ENCODE measurements at places on chromosomes 3 and 15. TPM values are rescaled to one million over a fixed set of nuclear protein-coding genes. Genes with fewer than 3 reads are reported as not detected.

DNA sequence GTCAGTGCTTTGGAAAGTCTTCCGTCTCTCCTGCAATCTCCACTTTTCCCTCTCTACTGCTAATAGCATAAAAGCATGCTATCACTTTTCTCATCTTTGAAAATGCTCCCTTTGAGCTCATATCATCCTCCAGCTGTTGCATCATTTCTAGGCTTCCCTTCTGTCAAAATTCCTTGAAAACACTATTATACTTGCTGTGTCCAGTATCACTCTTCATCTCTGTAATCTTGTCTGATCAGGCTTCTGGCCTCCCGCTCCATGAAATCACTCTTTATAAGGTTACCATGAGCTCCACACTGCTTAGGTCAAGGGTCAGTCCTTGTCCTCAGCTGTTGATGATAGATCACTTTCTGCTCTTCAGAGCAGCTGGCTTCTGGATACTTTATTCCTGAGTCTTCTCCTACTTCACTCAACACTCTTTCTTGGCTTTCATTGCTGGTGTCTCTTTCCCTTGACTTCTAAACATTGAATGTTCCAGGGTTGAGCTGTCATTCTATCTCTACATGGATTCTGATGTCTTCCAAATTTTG, 50.9 kb upstream of the SPTSSB start:
- DNase-seq = no peak
- no peaks in the 10 kb centered on the region for H3K27me3 ChIP-seq
- H3K27ac ChIP-seq = peak overlapping the region; percentile 35
- peaks cover 8% of the 10 kb centered on the region for H3K4me1 ChIP-seq
- no peaks in the 10 kb centered on the region for H3K36me3 ChIP-seq

GRCh38 chr3:156445117-156446090, 109.5 kb downstream of the SSR3 start:
- no peak for DNase-seq
- no peaks in the 10 kb centered on the region for H3K4me1 ChIP-seq
- H3K27me3 ChIP-seq = no peaks in the 10 kb centered on the region

The CFAP92 gene
- total RNA-seq = 0.53 TPM

DNA sequence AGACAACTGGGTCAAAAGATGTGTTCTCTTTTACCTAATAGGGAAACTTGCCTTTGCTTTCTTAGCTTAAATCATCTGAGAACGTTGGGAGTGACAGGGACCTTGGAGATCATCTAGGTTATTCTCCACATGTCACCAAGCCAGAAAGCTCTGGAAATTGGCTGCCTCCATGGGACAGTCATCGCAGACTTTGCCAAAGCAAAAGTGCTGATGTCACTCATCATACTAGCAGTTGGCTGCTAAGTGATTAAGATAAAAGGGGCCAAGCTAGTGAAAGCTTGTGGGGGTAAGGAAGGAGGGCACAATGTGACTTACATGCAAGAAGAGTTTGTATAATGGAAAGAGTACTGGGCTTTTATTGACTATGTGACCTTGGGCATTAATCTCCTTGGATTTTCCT, 198.0 kb upstream of the PFN2 start:
- DNase-seq = peak; percentile 40
- H3K4me3 ChIP-seq = no peak overlapping the region
- H3K27ac ChIP-seq = no peak overlapping the region
- no peaks in the 10 kb centered on the region for H3K27me3 ChIP-seq

DNA sequence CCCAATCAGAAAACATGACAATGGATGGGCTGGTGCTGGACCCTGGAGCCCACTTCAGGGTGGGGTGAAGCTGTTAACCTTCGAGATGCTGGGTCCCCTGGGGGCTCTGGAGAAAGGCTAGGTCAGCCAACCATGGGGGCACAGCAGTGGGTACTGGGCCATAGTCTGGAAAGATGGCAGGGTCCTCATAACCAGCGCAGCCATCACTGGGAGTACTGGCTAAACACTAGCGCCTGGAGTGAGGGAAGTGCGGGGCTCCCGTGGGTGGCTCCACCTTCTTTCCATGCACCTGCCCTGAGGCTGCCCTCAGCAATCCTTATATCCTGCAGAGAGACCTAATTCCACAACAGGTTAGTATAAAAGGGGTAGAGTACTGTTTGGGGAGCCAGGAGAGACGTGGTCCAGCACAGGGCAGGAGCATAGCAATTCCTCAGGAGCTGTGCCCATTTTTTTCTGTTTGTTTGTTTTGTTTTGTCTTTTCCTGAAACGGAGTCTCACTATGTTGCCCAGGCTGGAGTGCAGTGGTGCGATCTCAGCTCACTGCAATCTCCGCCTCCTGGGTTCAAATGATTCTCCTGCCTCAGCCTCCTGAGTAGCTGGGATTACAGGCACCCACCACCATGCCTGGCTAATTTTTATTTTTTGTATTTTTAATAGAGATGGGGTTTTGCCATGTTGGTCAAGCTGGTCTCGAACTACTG, 122.6 kb upstream of the MEF2A start:
- no peak for DNase-seq
- no peaks in the 10 kb centered on the region for H3K36me3 ChIP-seq
- no peaks in the 10 kb centered on the region for H3K27me3 ChIP-seq
- H3K4me1 ChIP-seq = peaks cover 7% of the 10 kb centered on the region
- H3K4me3 ChIP-seq = no peak overlapping the region

The TTLL13 gene
- total RNA-seq = 0.21 TPM

DNA sequence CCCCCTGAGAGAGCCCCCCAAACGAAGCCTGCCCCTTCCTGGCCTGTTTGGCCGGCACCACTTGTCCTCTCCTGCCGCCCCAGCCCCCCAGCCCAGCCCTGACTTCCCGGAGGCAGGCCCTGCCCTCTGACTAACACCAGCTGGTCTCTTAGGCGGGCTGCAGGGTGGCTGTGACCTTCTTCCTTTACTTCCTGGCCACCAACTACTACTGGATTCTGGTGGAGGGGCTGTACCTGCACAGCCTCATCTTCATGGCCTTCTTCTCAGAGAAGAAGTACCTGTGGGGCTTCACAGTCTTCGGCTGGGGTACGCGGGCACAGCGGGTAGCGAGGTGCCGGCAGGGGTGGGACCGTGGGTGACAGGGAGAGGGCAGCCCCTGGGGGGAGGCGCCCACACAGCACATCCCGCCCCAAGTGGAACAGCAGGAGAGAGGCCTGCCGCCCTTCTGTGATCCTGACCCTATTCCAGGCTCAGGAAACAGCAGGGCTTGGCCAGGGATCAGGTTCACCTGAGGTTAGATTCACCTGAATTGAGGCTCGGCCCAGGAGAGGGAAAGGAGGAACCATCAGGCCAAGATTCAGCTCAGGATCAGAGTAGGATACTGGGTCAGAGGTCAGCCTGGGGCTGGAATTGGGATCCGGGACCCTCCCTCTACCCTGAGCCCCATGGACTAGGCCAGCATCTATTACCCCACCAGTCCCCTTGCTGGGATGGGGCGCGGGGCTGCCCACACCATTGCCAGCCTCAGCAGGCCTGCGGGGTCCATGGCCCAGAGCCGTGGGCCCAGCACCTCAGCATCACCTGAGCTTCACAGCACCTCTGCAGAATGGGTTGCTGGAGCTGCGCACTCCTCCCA, 21.9 kb downstream of the PTH1R start:
- H3K36me3 ChIP-seq = no peaks in the 10 kb centered on the region
- H3K4me3 ChIP-seq = no peak overlapping the region
- H3K27ac ChIP-seq = no peak overlapping the region
- no peak for DNase-seq
- no peaks in the 10 kb centered on the region for H3K27me3 ChIP-seq

- H3K27ac ChIP-seq = peak overlapping the region; percentile 86
- no peak overlapping the region for H3K4me3 ChIP-seq
- H3K36me3 ChIP-seq = peaks cover 18% of the 10 kb centered on the region
- H3K4me1 ChIP-seq = peaks cover 45% of the 10 kb centered on the region
Measured at GRCh38 chr3:187274977-187275338, 16.6 kb downstream of the MASP1 start.

The ADIPOQ gene
- not detected for total RNA-seq

The RPL22L1 gene
- 49.2 TPM for total RNA-seq

DNA sequence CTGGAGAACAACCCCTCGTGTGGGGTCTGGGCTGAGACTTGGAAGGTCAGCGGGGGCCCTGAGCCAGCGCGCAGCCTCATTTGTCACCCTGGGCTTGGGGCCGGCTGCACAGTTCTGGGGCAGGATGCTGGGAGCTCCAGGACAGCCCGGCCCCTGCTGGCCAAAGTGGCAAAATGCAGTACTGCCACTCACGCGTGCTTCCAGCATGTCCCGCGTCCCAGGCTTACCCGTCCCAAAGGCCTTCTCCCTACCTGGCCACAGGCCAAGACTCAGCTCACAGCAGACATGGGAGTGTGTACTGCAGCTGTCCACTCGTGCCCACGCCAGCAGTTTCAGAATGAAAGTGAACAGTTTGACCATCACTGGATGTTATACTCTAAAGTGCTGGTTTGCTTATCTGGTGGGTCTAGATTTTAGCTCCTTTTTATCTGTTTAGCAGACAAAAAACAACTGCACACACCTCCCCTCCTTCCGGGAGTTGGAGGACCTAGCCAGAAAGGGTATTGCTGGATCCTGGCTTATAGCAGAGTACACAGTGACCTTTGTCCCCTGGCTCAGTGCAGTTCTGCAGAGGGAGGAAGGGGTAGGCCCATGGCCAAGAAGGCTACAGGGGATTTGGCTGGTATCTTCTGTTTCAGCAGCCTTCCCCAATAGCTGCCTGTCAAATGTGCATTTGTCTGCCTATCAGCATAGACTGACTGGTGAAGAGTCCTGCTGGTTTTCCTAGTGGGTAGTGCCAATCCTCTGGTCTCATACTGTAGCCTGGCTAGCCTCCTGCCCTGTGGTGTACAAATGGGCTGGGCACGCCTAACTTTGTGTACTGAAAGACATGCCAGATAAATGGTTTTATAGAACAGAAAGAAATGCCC, 23.2 kb upstream of the IP6K2 start:
- H3K27ac ChIP-seq = peak overlapping the region; percentile 27
- no peak overlapping the region for H3K4me3 ChIP-seq
- no peaks in the 10 kb centered on the region for H3K4me1 ChIP-seq

The ST6GAL1 gene
- total RNA-seq = 123 TPM

The LRRK1 gene
- 0.39 TPM for total RNA-seq

The CHAC1 gene
- 6.0 TPM for total RNA-seq

The TMEM207 gene
- total RNA-seq = not detected

GRCh38 chr3:39280571-39280970, 735 bp upstream of the CX3CR1 start:
- peaks cover 10% of the 10 kb centered on the region for H3K4me1 ChIP-seq
- H3K27ac ChIP-seq = no peak overlapping the region
- H3K36me3 ChIP-seq = no peaks in the 10 kb centered on the region
- no peaks in the 10 kb centered on the region for H3K27me3 ChIP-seq

GRCh38 chr3:76943671-76944070, 96.2 kb upstream of the ROBO2 start:
- no peaks in the 10 kb centered on the region for H3K27me3 ChIP-seq
- H3K4me1 ChIP-seq = peaks cover 25% of the 10 kb centered on the region
- no peak for DNase-seq
- peak overlapping the region; percentile 81 for H3K27ac ChIP-seq

DNA sequence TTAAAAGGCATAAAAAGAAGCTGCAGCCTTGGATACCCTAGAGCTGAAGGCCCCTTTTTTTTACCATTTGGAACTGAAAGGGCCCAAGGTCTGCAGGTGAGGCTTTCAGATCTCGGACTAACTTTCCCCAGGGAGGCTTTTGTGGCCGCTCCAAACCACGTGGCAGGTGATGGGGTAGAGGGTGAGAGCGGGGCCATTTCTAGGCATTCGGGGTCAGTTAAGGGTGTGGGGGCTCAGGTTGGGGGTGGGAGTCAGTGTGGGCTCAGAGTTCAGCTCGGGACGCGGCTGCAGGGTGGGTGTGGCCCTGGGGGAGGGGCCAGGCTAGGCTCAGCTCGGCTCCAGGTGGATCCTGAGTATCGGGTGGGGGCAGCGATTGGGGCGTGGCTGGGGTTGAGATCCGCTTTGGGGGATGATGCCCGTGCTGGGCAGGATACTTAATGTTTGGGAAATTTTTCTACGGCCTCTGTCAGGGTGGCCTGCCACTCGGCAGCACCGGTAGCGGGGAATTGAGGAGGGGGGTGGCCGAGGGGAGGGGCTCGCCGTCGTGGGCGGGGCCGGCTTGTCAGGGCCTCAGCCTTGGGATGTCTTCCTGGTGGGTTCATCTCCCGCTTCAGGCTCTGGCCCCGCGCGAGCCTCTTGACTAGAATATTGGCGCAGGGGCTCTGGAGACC, 2.5 kb downstream of the KLF13 start:
- H3K27ac ChIP-seq = no peak overlapping the region
- H3K27me3 ChIP-seq = no peaks in the 10 kb centered on the region
- H3K36me3 ChIP-seq = no peaks in the 10 kb centered on the region
- H3K4me1 ChIP-seq = peaks cover 25% of the 10 kb centered on the region
- H3K4me3 ChIP-seq = peak overlapping the region; percentile 95

The SLC12A1 gene
- total RNA-seq = 0.04 TPM

DNA sequence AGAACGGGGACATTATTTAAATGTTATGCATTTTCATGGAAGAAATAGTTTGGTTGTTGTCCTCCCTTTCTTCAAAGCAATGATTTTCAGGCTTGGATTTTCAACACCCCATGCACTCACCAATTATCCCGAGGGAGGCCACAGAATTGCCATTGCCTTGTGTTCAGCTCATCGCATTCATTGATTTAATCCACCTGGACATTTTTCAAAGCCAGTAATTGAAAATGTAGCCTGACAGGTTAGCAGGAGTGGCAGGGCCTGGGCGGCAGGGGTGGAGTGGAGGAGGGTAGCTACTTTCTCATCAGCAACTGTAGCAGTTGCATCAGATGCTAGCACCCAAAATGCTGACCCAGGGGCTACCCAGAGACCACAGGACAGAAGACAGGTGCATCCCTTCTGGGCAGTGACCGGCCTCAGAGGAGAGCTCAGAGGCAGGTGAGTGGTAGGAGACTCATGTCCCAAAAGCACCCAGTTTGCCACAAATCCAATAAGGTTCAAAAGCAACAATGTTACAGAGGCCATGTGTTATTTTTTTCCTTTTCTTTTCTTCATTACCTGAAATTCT, 242.4 kb downstream of the CD47 start:
- no peak overlapping the region for H3K27ac ChIP-seq
- H3K4me1 ChIP-seq = peaks cover 4% of the 10 kb centered on the region
- no peak for DNase-seq
- no peak overlapping the region for H3K4me3 ChIP-seq

DNA sequence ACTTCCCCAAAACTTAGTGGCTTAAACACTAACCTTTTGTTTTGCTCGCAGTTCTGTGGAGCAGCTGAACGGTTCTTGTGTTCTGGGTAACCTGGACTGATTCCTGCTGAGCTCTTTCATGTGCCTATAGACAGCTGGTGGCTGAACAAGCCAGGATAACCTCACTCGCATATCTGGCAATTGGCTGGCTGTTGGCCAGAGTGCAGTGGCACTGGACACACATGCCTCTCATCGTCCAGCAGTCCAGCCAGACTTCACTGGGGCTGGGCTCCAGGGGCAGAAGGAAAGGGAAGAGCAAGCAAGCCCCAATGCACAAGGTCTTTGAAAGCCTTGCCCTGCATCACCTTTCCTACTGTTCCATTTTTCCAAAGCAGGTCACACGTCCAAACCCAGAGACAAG, 53.6 kb upstream of the GATA2 start:
- no peaks in the 10 kb centered on the region for H3K27me3 ChIP-seq
- no peak overlapping the region for H3K4me3 ChIP-seq
- no peak for DNase-seq
- H3K4me1 ChIP-seq = no peaks in the 10 kb centered on the region
- no peak overlapping the region for H3K27ac ChIP-seq
- no peaks in the 10 kb centered on the region for H3K36me3 ChIP-seq

- no peaks in the 10 kb centered on the region for H3K27me3 ChIP-seq
- no peak for DNase-seq
- H3K36me3 ChIP-seq = no peaks in the 10 kb centered on the region
- no peak overlapping the region for H3K27ac ChIP-seq
- H3K4me3 ChIP-seq = no peak overlapping the region
Measured at GRCh38 chr3:155760653-155761052, 15.8 kb upstream of the PLCH1 start.

The TTC21A gene
- 2.7 TPM for total RNA-seq

The GLDN gene
- 0.07 TPM for total RNA-seq
